Hepatocyte (in vitro differentiated cells): ENCODE measurements at places on chromosomes 5 and 9.
A peak's percentile ranks its signal among the peaks of the same experiment; 100 is the strongest.

- DNase-seq: no peak
These were observed 41.1 kb downstream of the NDUFS4 start for GRCh38 chr5:53601570-53601969.

GRCh38 chr5:168820874-168821273 is 241.7 kb upstream of the PANK3 start:
- DNase-seq: no peak

DNA sequence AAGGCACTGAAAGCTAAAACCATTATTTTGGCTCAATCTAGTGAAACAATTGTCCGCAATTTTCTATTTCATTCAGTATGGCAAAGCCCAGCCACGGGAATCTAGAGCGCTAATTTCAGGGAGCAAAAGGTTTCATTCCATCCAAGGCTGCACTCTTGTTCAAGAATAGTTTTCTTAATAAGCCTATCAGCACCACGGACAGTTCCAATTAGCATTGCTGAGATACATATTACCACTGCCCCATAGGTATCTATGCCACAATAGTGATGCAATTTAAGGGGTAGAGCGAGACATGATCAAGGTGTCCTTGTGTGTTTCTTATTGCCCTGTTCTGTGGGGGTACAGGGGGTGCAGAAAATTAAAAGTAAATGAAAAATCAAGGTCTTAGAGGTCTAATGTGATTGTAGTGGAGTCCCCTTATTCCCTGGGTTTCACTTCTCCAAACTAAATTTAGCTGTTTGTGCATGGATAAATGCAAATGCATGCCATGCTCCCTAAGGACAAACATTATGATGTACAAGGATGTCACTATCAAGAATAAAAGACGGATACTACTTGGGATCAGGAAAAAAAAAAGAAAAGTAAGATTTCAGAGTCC is 45.5 kb downstream of the SPOCK1 start:
- peak; percentile 78 for DNase-seq

DNA sequence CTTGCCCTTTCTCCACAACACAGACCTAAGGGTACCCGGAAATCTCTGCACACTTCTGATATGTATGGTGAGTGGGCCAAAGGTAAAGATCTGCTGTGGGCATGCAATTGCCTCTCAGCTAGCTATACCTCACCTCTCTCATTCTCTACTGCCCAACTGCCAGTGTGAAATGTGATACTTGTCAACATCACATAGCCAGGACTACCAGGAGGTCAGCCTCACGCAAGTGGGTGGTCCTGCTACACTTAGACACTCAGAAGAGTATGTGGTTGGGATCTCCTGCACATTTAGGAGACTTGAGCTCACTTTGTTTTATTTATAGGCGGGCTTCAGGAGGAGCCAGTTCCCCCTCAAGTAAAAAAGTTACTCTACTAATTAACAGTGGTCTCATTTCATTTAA is 88.0 kb upstream of the MAN2A1 start:
- DNase-seq: no peak

DNA sequence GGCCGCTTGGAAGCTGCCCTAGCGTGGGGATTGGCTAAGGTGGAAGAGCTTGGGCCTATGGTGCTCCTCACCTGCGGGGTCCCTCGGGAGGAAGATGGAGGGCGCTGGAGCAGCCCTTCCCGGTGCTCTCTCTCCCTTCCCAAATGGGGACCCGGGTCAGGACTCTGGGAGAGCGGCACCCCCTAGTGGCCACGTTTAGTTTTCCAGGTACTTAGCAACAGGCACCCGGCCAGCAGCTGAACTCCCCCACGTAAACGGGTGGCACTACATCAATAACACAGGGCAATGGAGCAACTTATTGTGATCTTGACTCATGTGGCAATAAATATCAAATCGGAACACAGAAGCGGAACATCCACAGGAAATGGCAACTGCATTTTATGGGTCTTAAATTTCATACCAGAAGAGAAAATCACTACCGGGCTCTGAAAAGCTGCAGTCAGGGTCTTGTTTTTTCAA is 316.6 kb downstream of the AGTPBP1 start:
- DNase-seq: peak; percentile 83

GRCh38 chr9:36035006-36035405 is 1.7 kb upstream of the RECK start:
- DNase-seq: no peak

DNA sequence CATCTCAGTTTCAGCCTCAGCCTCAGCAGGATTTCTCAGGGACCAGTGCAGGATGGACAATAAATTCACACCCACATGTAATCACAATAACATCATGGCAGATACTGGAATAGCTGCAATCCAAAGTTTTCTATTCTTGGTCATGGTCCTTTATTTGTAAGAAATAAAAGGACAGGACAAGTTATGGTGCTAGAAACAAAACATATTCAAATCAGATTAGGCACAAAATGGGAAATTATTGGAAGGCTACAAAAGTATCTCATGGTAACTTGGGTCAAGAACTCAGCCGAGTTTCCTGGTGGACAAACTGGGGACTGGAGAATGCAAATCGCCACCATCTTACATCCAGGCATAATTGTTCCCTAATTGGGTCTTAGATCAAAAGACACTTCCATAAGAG is 1768.2 kb upstream of the WWC1 start:
- DNase-seq: no peak

DNA sequence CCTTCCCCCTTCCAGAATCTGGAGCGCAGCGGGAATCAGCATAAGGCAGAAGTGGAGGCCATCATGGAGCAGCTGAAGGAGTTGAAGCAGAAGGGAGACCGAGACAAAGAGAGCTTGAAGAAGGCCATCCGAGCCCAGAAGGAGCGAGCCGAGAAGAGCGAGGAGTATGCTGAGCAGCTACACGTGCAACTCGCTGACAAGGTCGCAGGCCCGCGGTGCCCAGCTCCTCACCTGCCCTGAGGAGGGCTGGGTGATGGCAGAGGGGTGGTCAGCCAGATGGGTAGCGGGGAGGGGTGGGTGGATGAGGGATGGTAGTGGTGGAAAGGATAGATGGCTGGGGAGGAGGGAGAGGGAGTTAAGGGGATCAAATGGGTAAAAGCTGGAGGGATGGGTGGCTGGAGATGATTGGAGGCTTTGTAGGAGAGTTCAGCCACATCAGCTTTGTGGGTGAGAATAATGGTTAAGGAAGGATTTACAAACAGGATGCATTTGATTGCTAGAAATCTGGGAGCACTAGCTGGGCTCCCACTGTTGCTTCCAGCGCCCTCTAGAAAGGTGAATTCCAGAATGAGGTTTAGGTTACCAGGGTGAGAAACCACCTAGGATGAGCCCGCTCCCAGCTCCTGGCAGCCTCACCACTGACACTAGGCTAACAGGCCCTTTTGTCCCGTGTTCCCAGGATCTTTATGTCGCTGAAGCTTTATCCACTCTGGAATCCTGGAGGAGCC is 19.7 kb upstream of the GLE1 start:
- DNase-seq: no peak

- no peak for DNase-seq
These were observed 138.3 kb downstream of the PAX5 start for GRCh38 chr9:36895744-36896260.

- peak; percentile 58 for DNase-seq
These were observed at the start of gene SVEP1 for GRCh38 chr9:110579034-110579861. SVEP1 (minus strand) TSS chr9:110579741; CDS start chr9:110579543, 198 bp downstream.

DNA sequence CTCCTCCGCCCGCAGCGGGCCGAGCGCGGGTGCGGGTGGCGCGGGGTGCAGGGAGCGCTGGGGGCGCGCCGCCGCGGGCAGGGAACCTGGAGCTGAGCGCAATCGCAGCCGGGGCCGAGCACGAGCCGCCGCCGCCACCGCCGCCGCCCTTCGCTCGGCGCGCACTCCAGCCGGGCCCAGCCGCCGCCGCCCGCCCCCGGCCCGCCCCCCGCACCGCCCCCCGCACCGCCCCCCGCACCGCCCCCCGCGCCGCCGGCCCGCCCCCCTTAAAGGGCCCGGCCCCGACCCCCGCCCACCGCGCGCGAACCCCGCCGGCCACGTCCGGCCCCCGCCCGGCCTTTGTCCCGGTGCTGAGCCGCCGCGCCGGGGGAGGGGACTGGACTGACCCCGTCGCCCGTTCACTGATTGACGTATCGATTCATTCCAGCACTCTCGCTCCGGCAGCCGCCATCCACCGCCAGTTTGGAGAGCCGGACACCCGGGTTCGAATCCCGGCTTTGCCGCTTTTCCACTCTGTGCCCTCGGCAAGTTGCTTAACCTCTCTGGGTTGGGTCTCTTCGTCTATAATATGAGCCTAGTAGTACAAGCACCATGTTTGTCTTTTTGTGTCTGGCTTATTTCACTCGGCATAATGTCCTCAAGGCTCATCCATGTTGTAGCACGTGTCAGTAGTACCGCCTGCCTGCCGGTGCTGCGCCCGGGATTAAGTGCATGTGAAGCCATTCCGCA is at the start of gene SH3PXD2B:
TSS of gene SH3PXD2B (minus strand) at position 168 of the 729 bp plus-strand sequence. CDS start 173 bp downstream, outside the sequence.
- DNase-seq: peak; percentile 84

DNA sequence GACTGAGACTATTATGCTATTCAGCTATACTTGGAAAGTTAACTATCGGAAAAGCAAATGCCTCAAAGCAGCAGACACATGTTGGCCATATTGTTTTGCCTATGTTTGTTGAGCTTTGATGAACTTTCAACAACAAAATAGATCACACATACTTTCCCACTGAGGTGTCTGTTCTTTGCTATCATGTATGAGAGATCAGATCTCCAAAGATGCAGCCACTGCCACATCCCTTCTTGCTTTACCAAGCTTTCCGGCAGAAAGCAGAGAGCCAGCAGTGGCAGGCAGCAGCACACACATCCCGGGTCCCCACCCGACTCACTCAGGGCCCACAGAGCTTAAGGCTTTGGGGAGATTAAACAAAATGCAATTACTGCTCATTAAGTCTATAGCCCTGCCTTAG is 18.8 kb downstream of the ZBTB5 start:
- DNase-seq: no peak

- no peak for DNase-seq
These were observed 81.1 kb upstream of the RPS23 start for GRCh38 chr5:82359272-82359671.

GRCh38 chr5:119529811-119530210 is 77.5 kb downstream of the HSD17B4 start:
- no peak for DNase-seq

- DNase-seq: no peak
These were observed 203.7 kb upstream of the TAS2R1 start for GRCh38 chr5:9833871-9834270.

DNA sequence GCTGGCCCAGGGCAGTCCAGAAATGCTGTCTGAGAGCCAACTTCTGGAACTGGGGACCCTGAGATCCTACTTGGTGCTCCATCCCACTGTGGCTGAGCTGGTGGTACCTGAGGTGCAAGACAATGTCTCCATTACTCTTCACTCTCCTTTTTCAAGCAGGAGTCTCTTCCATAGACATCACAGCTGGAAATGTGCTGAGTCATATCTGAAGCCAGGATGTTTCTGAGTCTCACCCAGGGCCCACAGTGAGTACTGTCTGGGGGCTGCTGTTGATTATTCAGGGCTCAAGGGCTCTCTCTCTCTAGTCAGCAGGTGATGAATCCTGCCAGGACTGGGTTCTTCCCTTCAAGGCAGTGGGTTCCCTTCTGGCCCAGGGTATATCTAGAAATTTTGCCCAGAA is 145.2 kb upstream of the TAS2R1 start:
- no peak for DNase-seq

GRCh38 chr9:114309096-114309495 is 13.8 kb upstream of the ORM1 start:
- DNase-seq: no peak

DNA sequence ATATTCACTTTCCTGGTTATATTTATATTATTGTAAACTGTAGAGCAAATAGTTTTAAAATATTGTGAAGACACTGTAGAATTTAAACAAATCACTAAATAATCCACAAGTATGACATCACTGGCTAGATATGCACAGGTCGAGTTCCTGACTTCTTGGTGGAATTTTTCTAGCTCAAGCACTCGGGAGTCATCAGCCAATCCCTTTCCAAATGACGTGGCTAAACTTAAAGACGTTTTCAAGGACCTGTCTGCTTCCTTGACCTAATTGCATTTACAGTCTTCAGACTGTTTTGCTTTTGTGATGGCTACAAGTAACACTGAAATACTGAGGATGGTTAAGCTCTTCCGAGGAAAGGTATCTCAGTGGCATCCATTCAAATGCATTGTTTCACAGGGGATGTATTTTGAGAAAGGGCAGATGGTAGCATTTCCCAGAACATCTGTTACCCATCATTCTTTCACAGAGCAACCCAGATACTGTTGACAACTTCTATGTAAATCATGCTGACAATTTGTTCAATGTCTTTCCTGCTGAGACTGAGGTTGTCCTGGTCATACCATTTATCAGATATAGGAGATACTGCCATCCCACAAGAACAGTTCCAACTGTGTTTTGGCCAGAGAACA is 262.8 kb downstream of the CDH10 start:
- DNase-seq: no peak

DNA sequence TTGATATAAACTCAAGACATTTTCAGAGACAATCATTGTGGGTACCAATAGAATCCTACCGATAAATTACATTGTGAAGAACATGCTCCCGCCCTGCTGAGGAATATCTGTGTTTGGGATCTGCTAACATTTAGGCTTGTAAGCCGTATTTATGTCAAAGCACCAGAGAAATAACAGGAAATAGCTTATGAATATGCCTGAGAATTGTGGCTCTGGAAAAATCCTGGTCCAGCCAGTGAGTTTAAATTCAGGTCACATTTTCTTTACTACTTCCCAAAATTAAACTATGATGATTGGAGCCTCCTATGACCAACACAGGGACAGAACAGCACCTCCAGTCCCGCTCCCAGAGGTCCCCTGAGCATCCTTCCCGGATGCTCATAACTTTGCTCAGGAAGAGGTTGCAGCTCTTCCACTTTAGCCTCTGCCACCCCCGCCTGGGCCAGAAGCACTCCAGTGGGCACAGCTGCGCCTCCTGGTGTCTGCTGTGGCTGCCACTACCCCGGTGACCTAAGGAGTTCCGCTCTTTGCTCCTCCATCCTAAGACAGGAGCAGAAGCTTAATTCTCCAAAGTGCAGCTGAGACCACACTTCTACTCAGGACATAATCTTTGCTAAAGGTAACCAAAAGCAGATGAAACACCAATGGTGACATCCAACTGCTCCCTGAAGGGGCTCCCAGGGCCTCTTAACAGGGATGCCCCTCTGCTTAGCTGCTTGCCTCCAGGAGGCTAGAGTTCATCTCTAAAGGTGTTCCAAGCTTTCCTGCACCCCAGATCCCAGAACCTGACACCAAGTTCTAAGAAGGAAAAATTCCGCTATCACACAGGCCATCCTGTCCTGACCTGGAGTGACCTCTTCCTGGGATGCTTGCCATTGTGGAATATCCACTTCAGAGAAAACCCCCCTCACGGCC is 58.8 kb downstream of the SLC1A1 start:
- DNase-seq: peak; percentile 30

DNA sequence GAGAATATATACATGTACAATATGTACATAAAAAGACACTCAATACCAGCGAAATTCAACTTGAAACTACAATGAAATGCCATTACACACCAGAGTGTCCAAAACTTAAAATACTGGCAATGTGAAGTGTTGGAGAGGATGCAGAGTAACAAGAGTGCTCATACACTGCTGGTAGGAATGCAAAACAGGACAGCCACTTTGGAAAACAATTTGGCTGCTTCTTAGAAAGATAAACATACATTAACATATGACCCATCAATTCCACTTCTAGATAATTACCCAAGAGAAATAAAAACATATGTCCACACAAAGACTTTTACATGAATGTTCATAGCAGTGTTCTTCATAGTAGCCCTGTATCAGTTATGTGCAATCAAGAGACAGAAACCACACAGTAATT is 39.4 kb upstream of the BARX1 start:
- DNase-seq: no peak
